Non-pigmented ciliary epithelial cell (primary cell): ENCODE measurements at places on chromosomes 7 and 10.

DNA sequence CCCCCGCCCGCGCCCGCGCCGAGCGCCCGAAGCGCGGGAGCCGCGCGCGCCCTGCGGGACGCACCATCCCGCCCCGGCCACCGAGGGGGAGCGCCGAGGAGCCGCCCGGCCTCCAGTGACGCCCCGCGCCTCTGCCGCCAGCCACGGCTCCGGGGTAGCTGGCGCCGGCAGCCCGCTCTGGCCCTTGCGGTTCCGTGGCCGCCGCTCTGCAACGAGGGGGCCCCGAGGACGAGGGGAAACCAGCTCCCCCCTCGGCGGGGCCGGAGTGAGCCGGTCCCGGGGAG is at the start of gene PAXIP1:
TSS of gene PAXIP1 (minus strand) at position 33 of the 284 bp plus-strand sequence. CDS start 195 bp downstream, outside the sequence.
- DNase-seq: no peak

DNA sequence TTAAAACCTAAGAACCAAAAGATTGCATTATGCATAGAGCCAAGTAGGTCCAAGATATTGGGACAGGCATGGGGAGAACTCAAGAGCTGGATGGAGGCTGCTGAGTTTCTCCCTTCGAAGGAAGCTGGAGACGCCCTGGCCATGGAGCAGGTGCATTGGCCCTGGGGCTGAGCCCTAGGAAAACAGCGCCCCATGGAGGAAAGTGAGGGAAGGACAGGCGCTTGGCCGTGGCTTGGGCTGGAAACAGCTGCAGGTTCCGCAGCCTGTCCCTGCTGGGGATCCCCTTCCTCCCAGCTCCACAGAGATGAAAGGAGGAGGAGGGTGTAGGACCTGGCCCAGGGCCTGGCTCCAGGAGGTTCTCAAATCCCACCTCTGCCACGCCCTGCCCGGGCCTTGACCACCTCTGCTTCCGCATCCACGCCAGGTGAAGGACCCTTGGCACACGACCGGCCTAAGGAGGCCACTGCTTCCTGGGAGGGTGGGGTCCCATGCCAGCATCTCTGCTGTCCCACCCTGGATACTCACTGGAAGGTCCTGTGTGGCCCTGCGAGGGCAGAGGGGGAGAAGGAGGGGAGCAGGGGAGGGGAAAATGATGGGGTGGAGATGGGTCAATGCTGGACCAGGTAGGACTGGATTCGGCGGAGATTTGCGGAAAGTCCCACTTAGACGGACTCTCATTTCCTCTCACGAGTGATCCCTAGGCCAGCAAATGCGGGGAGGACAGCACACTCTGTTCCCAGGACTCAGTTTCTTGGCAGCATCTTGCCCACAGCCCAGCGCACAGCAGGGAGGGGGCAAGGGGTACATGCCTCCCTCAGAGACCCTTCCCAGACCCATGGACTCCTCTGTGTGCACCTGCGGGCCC is 258.6 kb upstream of the TCERG1L start:
- no peak for DNase-seq

- DNase-seq: no peak
Measured at GRCh38 chr10:101052285-101052684, 9.5 kb upstream of the KAZALD1 start.

- DNase-seq: no peak
Measured at GRCh38 chr10:85650791-85651496, 715.7 kb downstream of the GRID1 start.

DNA sequence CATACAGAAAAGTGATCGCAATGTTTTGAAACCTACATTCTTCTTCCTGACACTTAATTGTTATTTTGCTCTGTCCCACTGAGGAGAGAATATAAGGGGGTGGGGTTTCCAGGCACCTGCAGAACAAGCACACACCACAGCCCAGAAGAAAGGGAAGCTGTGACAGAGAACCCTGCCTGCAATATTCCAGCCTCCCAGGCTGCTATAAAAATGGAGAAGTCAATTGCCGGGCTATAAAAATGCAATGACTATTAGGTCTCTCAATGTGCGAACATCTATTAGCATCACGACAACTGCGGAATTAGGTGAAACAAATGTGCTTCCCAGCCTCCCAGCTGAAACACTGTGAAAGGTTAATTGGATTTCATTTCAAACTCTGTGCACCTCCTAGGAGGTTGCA is 145.3 kb upstream of the FRMD4A start:
- DNase-seq: no peak

- DNase-seq: no peak
Measured at GRCh38 chr7:78357709-78358108, 559.1 kb downstream of the PHTF2 start.
